ENCODE measurements at places on chromosomes 12 and 14. TPM values are rescaled to one million over a fixed set of nuclear protein-coding genes. Genes with fewer than 3 reads are reported as not detected.

GRCh38 chr12:228846-229200 lies 14.9 kb upstream of the SLC6A12 start:
- no peaks in the 10 kb centered on the region for H3K4me1 ChIP-seq
- DNase-seq = no peak
- no peak overlapping the region for H3K27ac ChIP-seq

DNA sequence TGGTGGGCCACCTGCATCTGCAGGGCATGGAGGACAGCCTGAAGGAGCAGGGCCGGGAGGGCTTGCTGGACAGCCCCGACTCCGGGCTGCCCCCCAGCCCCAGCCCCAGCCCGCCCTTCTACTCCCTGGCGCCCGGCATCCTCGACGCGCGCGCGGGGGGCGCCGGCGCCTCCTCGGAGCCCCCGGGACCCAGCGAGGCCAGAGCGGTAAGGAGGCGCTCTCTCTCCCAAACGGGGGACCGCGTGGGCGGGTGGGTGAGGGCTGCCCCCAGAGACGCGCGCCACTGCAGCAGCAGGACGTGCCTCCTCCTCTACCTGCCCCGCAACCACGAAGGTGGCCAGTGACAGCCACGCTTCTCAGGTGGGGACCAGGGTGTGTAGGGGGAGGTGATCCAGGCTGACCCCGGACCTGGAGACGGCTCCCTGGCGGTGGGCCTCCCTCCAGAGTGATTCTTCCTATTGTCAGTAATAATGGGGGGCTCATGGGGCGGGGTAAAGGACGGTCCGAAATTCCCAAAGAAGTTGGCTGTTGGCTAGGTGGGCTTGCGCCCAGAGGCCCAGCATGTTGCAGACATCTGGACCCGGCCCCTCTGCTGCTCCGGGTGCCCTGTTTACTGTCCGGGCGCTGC lies 652 bp downstream of the RFLNA start:
- H3K36me3 ChIP-seq = no peaks in the 10 kb centered on the region
- H3K27me3 ChIP-seq = peaks cover 13% of the 10 kb centered on the region
- DNase-seq = no peak
- no peak overlapping the region for H3K27ac ChIP-seq
- H3K4me1 ChIP-seq = no peaks in the 10 kb centered on the region

DNA sequence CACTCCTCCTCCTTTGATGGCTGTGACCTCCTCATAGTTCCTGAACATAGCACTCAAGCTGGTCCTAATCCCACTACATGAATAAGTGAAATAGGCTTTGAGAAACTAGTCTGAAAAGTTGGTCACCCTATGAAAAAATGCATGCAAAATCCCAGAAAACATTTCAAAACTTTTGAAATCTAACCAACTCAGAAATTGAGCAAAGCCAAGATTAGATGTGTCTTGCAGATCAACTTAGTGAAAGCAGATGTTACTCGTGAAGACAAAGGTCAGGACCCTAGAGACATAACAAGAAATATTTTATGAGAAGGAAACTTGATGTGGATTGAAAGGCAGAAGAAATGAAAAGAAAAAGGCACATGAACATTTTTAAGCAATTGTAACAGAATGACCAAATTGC lies 63.3 kb downstream of the TSHR start:
- no peaks in the 10 kb centered on the region for H3K36me3 ChIP-seq
- H3K27me3 ChIP-seq = no peaks in the 10 kb centered on the region
- H3K4me3 ChIP-seq = no peak overlapping the region

DEPDC4 gene
- 1.9 TPM for total RNA-seq

DNA sequence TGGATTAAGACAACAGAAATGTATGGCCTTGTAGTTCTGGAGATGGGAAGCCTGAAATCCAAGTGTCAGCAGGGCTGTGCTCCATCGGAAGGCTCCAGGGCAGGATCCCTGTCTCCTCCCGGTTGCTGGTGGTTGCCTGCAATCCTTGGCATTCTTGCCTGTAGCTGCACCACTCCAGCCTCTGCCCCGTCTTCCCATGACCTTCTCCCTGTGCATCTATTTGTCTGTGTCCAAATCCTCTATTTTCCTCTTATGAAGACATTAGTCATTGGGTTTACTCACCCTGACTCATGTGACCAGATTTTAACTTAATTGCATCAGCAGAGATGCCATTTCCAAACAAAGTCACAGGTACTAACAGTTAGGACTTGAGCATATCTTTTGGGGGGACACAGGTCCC lies 15.1 kb downstream of the TUNAR start:
- H3K36me3 ChIP-seq = no peaks in the 10 kb centered on the region
- no peaks in the 10 kb centered on the region for H3K27me3 ChIP-seq
- no peak overlapping the region for H3K4me3 ChIP-seq
- H3K27ac ChIP-seq = no peak overlapping the region
- no peak for DNase-seq
- no peaks in the 10 kb centered on the region for H3K4me1 ChIP-seq

Data from GM12878 (cell line).